ENCODE measurements at places on chromosomes 4 and X.

GRCh38 chr4:48028696-48029095, 12.1 kb downstream of the NIPAL1 start:
- DNase-seq, result no peak
- no peak overlapping the region for H3K4me3 ChIP-seq
- H3K4me1 ChIP-seq, result no peaks in the 10 kb centered on the region
- no peaks in the 10 kb centered on the region for H3K27me3 ChIP-seq
- H3K27ac ChIP-seq, result no peak overlapping the region

DNA sequence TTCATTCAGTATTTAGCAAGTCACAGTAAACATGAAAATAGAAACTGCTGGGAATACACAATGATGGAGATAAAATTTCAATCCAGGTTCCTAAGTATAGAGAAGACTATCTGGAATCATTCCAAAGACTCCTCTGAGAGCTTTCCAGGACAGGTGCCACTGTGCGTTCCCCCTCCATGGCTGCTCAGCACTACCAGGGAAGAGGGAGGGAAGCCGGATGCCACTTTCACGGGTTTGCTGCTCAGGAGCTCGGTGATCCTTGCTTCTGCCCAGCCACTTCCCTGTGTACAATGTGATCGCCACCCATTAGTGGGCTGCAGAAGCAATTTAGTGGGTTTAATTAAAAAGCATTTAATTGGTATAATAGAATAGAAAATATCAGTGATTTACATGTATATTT, 94.5 kb downstream of the FNIP2 start:
- H3K27me3 ChIP-seq, result no peaks in the 10 kb centered on the region
- H3K36me3 ChIP-seq, result peaks cover 2% of the 10 kb centered on the region
- no peak overlapping the region for H3K27ac ChIP-seq
- H3K4me3 ChIP-seq, result no peak overlapping the region
- DNase-seq, result no peak

DNA sequence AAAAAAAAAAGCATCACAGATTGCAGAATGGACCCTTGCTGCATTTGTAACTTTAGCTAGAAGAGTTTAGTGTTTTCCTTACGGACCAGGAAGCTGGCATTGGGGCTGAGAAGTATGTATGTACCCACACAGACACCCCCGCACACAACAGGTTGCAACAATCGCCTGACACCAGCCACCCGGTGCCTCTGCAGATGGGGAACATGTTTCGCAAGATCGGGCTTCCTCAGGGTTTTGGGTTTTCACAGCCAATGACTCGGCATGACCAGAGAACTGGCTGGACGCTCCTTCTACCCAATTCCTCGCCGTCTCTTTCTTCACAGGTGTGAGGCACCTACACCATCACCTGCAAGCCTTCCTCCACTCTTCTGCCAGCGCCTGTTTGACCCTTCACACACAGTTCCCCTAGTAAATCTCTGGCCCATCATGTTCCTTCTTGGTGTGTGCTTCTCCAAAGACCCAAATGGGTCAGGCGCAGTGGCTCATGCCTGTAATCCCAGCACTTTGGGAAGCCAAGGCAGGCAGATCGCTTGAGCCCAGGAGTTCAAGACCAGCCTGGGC, 70.4 kb downstream of the DHRSX start:
- H3K36me3 ChIP-seq, result peaks cover 2% of the 10 kb centered on the region
- no peak overlapping the region for H3K4me3 ChIP-seq
- DNase-seq, result no peak
- H3K27me3 ChIP-seq, result no peaks in the 10 kb centered on the region

DNA sequence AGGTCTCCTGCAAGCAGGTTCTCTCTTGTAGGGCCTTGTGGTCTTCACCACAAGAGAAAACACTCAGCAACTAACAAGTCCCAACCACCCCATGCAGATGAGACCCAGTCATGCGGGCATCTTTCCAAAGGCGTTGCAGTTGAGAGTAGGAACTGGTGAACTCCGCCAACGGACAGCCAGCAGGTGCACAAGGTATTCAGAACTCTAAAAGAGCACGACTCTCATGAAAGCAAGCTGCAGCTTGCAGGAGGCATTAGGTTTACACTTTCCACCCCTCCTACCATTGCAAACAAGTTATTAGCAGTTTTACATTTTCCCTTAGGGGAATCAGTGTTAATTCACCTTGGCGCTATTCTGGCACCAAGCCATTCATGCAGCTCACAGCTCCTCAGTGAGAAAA, 173.4 kb upstream of the KIT start:
- no peak for DNase-seq
- H3K4me3 ChIP-seq, result no peak overlapping the region
- no peaks in the 10 kb centered on the region for H3K36me3 ChIP-seq
- no peak overlapping the region for H3K27ac ChIP-seq
- no peaks in the 10 kb centered on the region for H3K4me1 ChIP-seq

GRCh38 chr4:150743564-150744342, 161.8 kb downstream of the MAB21L2 start:
- H3K4me3 ChIP-seq, result no peak overlapping the region
- H3K36me3 ChIP-seq, result no peaks in the 10 kb centered on the region
- H3K27ac ChIP-seq, result no peak overlapping the region
- no peaks in the 10 kb centered on the region for H3K4me1 ChIP-seq
- no peak for DNase-seq

- no peaks in the 10 kb centered on the region for H3K27me3 ChIP-seq
- H3K4me3 ChIP-seq, result no peak overlapping the region
- H3K36me3 ChIP-seq, result no peaks in the 10 kb centered on the region
- H3K4me1 ChIP-seq, result no peaks in the 10 kb centered on the region
- no peak overlapping the region for H3K27ac ChIP-seq
- no peak for DNase-seq
Observed at GRCh38 chrX:107700317-107700774, 72.0 kb downstream of the PRPS1 start.

GRCh38 chrX:153549807-153550206, 32.4 kb downstream of the ATP2B3 start:
- DNase-seq, result no peak
- no peak overlapping the region for H3K4me3 ChIP-seq
- no peaks in the 10 kb centered on the region for H3K36me3 ChIP-seq
- H3K4me1 ChIP-seq, result no peaks in the 10 kb centered on the region

GRCh38 chr4:109969919-109970318, 57.2 kb downstream of the EGF start:
- no peaks in the 10 kb centered on the region for H3K27me3 ChIP-seq
- H3K27ac ChIP-seq, result no peak overlapping the region
